ENCODE measurements at places on chromosomes 13 and 19. TPM values are rescaled to one million over a fixed set of nuclear protein-coding genes. Genes with fewer than 3 reads are reported as not detected.

- DNase-seq: peak; percentile 72
Observed at GRCh38 chr13:53250272-53250875, 221.8 kb downstream of the OLFM4 start.

GRCh38 chr13:27396252-27396846 lies 28.1 kb upstream of the GTF3A start:
- DNase-seq: no peak

DNA sequence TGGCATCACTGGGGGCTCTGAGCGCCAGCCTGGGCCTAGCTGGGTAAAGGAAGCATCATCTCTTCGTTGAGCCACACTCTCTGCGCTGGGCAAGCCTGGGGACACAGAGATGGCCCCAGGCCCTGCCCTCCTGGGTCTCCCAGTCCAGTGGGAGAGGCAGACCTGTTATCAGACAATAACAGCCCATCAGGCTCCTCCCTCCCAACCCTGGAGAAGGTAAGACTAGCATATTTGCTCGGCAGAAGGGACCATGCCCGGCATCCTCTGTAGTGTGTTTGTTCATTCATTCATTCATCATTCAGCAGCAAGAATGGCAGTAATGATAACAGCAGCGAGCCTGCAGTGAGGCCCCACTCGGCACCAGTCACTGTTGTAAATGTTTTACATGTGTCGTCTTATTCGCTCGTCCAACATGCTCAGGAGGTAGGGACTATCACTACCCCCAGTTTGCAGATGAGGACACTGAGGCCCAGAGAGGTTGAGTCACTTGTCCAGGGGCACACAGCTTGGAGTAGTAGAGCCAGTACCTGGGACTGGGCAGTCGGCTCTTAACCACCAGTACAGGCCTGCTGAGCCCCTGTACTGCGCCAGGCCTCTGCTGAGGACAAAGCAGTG lies 33.2 kb downstream of the PAK4 start:
- no peak for DNase-seq

DNA sequence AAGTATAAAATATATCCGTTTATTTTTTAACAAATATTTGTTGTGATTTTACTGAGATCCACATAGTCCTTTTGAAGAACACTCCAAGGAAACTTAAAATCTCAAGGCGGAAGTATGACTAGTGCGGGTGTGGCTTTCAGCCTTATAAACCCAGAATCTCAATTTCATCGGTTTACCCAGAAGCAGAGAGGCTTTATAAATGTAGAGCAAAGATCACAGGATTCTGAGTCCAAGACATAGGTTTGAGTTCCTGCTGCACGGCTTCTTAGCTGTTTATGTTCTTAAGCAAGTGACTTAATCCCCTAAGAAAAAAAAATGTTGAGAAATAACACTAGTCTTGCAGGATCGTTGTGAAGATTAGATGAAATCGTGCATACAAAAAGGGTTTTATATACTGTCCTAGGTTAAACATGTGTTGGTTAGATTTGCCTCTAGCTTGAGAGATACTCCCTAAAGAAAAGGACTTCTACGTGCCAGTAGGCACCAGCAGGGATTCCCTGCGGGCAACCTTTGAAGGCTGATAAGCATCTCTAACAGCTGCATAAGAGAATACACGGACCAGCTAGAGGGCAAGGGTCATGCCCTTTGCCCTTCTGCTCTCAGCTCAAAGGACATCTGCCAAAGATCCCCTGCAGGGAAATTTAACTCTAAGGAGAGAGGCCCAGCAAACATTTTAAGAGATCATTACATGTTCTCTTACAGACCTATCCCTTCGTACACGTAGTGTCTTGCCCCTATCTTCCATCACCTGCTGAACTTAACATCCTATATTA lies 130.4 kb upstream of the MIR17HG start:
- no peak for DNase-seq

DNA sequence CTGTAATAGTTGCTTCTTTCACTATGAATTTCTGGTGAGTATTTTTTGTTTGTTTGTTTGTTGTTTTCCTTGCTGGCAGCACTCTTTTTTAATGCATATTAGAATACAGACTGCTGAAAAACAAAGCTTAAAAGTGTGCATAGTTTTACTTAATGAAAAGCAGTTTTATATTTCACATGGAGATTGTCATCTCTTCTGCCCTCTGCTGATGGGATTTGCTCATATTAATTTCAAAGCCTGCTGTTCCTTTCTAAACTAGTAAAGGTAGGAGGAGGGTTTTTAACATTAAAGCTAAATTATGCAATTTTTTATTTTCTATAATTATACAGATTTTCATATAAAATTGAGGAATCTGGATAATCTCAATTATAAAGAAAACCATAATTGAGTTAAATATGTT lies 692.6 kb upstream of the SLITRK1 start:
- DNase-seq: no peak

GRCh38 chr13:79678100-79678499 lies 197.1 kb downstream of the NDFIP2 start:
- DNase-seq: no peak

- no peak for DNase-seq
Observed at GRCh38 chr19:57002710-57003109, 117.1 kb upstream of the USP29 start.

The PSG6 gene
- not detected for polyA plus RNA-seq

The CPB2 gene
- polyA plus RNA-seq: 0.21 TPM

The ZNF536 gene
- polyA plus RNA-seq: 3.8 TPM

DNA sequence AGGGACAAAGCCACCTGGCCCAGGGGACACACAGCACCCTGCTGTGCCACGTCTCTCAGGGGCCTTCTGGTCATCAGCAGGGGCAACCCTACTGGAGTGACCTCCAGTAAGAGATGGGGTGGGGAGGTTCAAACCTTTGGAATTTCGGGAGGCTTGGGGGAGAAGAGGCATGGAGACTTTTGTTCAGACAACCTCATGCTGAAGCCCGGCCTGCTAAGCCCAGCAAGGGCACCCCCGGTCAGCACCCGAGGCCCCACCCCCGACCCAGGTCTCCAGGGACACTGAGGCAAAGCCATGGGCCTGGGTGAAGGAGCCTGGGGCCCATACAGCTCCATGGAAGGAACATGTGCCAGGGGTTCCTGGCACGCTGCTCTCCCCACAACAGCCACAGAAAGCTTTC lies 23.3 kb downstream of the ZNF787 start:
- DNase-seq: no peak

The SIGLEC11 gene
- polyA plus RNA-seq: 7.7 TPM

GRCh38 chr13:42876270-42876714 lies 94.9 kb downstream of the FAM216B start:
- no peak for DNase-seq

- DNase-seq: no peak
Observed at GRCh38 chr19:7676376-7676775, 514 bp upstream of the MCEMP1 start.

GRCh38 chr19:56341948-56342347 lies 27.3 kb upstream of the ZSCAN5A start:
- DNase-seq: no peak

DNA sequence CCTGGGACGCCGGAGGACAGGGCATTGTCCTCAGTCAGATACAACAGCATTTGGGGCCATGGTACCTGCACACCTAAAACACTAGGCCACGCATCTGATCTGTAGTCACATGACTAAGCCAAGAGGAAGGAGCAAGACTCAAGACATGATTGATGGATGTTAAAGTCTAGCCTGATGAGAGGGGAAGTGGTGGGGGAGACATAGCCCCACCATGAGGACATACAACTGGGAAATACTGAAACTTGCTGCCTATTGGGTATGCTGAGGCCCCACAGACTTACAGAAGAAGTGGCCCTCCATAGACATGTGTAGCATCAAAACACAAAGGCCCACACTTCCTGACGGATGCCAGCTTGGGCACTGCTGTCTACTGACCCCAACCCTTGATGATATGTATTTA lies 1.4 kb upstream of the ICAM4 start:
- DNase-seq: no peak

GRCh38 chr19:44735011-44735410 lies 13.5 kb upstream of the BCL3 start:
- no peak for DNase-seq

The ENOX1 gene
- polyA plus RNA-seq: 12.0 TPM

DNA sequence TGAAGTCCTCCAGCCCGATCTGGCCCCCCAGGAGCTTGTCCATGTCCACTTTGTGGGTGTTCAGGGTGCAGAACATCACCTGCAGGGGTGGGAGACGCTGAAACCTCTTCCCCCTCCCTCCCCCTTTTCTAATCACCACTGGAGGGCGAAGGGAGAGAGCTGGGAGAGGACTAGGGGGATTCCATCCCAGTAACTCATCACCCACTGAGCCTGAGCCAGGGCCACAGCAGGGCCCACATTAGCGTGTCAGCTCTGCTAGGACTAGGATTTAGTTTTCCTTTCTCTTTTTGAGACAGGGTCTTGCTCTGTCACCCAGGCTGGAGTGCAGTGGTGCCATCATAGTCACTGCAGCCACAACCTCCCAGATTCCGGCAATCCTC lies 5.5 kb upstream of the PTGER1 start:
- no peak for DNase-seq

The FPR3 gene
- 0.28 TPM for polyA plus RNA-seq

DNA sequence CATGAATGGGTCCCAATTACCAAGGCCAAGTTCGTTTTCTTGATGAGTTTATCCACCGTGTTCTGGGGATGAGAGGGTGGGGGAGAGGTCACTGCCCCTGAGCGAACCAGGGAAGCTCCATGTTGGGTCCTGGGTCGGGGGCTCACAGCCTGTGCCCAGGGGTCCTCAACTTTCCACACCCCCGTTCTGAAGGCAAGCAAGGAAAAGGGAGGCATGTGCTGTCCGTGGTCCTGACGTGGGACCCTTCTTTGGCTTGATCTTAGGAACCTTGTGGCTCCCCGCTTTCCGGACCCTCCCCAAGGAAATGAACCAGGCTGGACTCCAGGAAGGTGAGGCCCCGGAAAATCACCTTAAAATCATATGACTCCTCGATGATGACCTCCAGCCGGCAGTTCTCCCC lies 18.2 kb upstream of the MEIS3 start:
- no peak for DNase-seq

The KCNC3 gene
- polyA plus RNA-seq: 82.0 TPM

GRCh38 chr19:48770734-48771472 lies 15.6 kb downstream of the FGF21 start:
- no peak for DNase-seq

GRCh38 chr19:277131-277530 lies 14.1 kb downstream of the PLPP2 start:
- no peak for DNase-seq

DNA sequence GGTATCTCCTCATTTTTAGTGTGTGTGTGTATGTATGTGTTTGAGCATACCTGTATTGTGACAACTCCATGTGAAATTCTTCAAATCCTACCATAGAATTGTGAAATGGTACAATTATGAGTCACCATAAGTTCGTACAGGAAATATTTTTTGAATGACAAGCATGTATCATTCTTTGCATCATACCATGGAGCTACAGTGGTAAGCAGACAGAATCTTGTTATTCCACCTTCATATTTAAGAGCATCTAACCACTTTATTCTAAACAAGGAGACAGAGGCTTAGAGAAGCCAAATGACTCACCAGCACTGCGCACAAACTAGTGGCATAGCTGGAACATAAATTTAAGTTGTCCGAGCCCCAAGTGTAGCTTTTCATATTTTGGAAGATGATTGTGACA lies 4.5 kb upstream of the EPSTI1 start:
- DNase-seq: no peak

The ZNF146 gene
- polyA plus RNA-seq: 124 TPM

The ZNF667 gene
- 24.7 TPM for polyA plus RNA-seq

DNA sequence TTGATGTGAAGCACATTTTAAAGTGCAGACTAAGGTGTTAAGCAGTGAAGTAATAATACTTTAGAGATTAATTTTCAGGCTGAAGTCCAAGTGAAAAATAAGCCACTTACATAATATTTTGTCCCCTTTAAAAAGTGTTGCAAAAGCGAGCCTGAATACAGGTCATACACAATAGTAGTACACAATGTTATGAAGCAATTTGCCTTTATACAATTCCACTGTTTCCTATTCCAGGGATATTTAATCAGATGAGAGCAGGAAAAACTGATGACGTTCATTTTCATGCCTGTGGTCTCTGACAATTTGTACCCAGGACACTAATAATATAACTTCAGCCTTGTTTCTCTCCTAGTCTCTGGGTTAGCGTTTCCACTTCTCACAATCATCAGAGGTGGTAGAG lies 916.7 kb downstream of the PCDH9 start:
- no peak for DNase-seq

The MAMSTR gene
- 5.2 TPM for polyA plus RNA-seq
